Activated CD4-positive, alpha-beta memory T cell treated with anti-CD3 and anti-CD28 coated beads for 36 hours (primary cell): ENCODE measurements at places on chromosomes 7 and 10. TPM values are rescaled to one million over a fixed set of nuclear protein-coding genes. Genes with fewer than 3 reads are reported as not detected.

DNA sequence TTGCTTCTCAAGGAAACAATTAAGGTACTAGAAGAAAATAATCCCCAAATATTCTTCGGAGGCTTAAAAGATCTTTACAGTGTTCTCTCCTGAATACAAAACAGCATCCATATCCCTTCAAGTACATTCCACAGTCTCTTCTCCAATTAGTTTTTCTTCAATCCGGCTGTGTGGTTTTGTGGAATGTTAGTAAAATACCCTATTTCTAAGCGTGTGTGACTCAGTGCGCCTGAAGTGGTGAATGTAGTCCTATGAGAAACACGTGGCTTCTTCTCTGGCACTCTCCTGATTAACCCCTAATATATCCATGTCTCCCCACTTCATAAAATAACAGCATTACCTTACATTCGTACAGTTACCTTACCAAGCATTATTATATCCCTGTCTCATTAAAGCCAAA, 570.2 kb downstream of the ARL4A start:
- DNase-seq: no peak
- peaks cover 5% of the 10 kb centered on the region for H3K27me3 ChIP-seq
- H3K36me3 ChIP-seq: no peaks in the 10 kb centered on the region
- H3K4me3 ChIP-seq: no peak overlapping the region

DNA sequence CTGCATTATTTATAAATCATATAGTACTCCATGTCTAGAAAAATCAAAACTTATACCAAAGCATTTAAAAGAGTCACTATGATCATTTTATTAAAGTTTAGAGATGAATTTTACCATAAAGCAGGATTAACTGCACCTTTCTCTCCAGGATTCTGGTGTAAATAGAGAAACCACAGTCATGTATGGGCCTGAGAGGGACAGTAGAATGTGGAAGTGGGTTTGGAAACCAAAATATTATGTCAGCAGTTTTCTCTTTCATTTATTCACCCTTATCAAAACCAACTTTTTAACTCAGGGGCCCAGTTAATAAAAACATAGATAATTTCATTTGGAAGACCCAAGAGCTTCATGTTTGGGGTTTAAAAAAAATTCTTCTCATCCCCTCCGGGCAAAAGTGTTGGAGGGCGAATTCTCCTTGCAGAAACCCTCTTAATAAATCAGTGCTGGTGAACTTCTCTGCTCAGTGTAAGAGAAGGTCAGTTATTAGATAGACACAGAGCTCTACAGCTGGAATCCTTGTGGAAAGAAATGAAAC, 266.2 kb downstream of the CREB5 start:
- no peaks in the 10 kb centered on the region for H3K36me3 ChIP-seq
- peaks cover 2% of the 10 kb centered on the region for H3K27me3 ChIP-seq
- no peak for DNase-seq
- no peak overlapping the region for H3K27ac ChIP-seq
- no peak overlapping the region for H3K4me3 ChIP-seq
- no peaks in the 10 kb centered on the region for H3K4me1 ChIP-seq

GRCh38 chr7:919114-919442, 35.4 kb downstream of the ADAP1 start:
- H3K27ac ChIP-seq: no peak overlapping the region
- no peak overlapping the region for H3K4me3 ChIP-seq
- H3K4me1 ChIP-seq: peaks cover 31% of the 10 kb centered on the region
- no peaks in the 10 kb centered on the region for H3K27me3 ChIP-seq
- H3K36me3 ChIP-seq: no peaks in the 10 kb centered on the region
- DNase-seq: no peak

DNA sequence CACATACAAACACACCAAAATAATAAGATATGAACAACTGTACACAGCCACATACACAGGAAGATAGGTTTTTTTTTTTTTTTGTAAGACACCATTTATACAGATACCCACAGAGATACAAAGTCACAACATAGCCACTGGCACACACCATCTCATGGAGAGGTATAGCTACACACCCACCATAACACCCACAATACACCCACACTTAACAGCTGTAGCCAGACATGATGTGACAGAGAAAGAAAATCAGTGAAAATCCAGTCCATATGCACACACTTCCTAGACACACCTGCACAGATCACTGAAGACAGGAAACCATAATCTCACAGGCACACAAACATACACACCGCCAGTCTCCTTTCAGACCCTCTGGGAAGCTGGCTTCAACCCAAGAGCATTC, 62.4 kb upstream of the PAX2 start:
- no peaks in the 10 kb centered on the region for H3K36me3 ChIP-seq
- H3K27me3 ChIP-seq: peaks cover 65% of the 10 kb centered on the region
- H3K27ac ChIP-seq: no peak overlapping the region
- H3K4me3 ChIP-seq: no peak overlapping the region
- no peaks in the 10 kb centered on the region for H3K4me1 ChIP-seq

GRCh38 chr10:72260239-72260975, 13.3 kb upstream of the DDIT4 start:
- H3K4me1 ChIP-seq: peaks cover 62% of the 10 kb centered on the region
- peak overlapping the region; percentile 99 for H3K27ac ChIP-seq
- peaks cover 2% of the 10 kb centered on the region for H3K27me3 ChIP-seq
- H3K4me3 ChIP-seq: peak overlapping the region; percentile 84
- peak; percentile 95 for DNase-seq

- no peak overlapping the region for H3K27ac ChIP-seq
- no peaks in the 10 kb centered on the region for H3K36me3 ChIP-seq
- H3K27me3 ChIP-seq: no peaks in the 10 kb centered on the region
- DNase-seq: no peak
- no peak overlapping the region for H3K4me3 ChIP-seq
Observed at GRCh38 chr7:119620769-119621168, 652.2 kb upstream of the KCND2 start.

DNA sequence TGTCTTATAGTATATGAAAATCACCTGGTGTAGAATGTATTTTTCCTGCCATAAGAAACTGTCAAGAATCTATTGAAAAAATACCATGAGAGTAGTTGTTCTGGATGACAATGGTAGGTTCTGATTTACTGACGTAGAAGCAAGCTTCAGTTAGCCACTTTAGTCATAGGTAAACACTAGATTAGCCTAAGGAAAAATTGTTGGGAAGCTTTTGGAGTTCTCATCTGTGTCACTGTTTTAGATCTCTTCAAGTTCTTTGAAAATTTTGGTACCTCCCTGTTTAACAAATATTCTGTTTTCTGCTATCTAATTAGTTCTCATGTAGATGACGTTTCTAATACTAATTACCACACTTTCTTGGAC, 131.8 kb downstream of the ADK start:
- H3K27me3 ChIP-seq: no peaks in the 10 kb centered on the region
- no peak overlapping the region for H3K27ac ChIP-seq
- DNase-seq: no peak
- H3K4me3 ChIP-seq: no peak overlapping the region
- peaks cover 12% of the 10 kb centered on the region for H3K36me3 ChIP-seq

DNA sequence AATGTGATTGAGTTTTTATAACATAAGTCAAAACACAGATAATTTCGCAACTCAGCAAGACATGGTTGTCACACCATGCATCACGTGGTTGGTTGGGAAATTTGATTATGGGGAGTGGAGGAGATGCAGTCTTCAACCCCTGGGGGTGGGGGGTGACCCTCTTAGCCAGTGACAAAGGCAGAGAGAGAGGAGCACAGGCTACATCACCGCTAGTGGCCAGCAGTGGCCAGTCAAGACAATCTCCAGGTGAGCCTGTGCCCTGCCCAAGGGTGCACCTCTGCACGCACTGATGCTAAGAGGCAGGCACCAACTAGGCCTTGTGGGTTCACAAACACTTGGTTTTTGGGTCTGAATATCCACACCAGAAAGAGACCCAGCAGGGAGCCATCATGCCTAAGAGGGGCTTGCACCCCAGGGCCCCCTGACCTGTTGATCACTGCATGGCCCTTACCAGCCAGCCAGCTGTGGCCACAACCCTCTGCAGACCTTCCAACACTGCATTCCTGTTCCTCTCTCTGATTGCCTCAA, 244.4 kb downstream of the FANK1 start:
- no peak for DNase-seq
- no peak overlapping the region for H3K27ac ChIP-seq
- no peak overlapping the region for H3K4me3 ChIP-seq
- H3K36me3 ChIP-seq: no peaks in the 10 kb centered on the region

GRCh38 chr10:56329961-56330360, 31.1 kb downstream of the ZWINT start:
- no peaks in the 10 kb centered on the region for H3K27me3 ChIP-seq
- H3K4me3 ChIP-seq: no peak overlapping the region
- H3K36me3 ChIP-seq: no peaks in the 10 kb centered on the region
- no peaks in the 10 kb centered on the region for H3K4me1 ChIP-seq
- DNase-seq: no peak

GRCh38 chr10:33859319-33860022, 525.0 kb upstream of the NRP1 start:
- H3K36me3 ChIP-seq: no peaks in the 10 kb centered on the region
- DNase-seq: no peak
- no peak overlapping the region for H3K27ac ChIP-seq
- peaks cover 11% of the 10 kb centered on the region for H3K27me3 ChIP-seq

DNA sequence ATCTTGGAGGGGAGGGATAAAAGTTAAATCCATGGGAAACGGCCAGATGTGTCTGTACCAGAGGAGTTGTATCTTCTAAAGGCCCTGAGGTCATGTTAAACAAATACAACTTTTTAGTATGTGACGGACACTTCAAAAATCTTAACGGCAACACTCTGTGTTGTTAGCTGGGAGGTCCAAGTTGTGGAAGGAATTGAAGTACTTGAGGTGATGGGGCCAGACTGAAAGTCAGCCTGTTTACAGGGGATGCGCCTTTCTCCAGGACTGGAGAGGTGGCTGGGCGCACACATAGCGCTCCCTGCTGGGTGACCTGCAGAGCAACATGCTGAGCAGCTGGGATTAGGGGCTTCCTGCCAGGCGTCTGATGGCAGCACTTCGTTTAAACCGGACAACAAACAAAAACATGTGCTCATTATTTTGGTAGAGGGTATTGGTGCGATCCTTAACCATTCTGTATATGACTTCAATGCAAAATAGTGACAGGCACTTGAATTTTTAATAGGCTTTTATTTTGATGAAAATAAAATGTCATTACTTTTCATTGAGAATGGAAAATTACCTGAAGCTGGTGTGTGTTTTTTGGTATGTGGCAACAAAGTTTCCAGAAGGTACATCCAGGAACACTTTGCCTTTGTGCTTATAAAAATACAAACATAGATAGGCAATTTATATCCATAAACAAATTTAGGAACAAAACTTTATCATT, 198.2 kb downstream of the MLLT10 start:
- peaks cover 22% of the 10 kb centered on the region for H3K36me3 ChIP-seq
- H3K27me3 ChIP-seq: no peaks in the 10 kb centered on the region
- H3K4me1 ChIP-seq: peaks cover 25% of the 10 kb centered on the region
- peak; percentile 59 for DNase-seq

- H3K27me3 ChIP-seq: no peaks in the 10 kb centered on the region
- peak; percentile 59 for DNase-seq
- H3K4me1 ChIP-seq: peaks cover 54% of the 10 kb centered on the region
- peak overlapping the region; percentile 96 for H3K27ac ChIP-seq
- peak overlapping the region; percentile 90 for H3K4me3 ChIP-seq
- H3K36me3 ChIP-seq: peaks cover 66% of the 10 kb centered on the region
Observed at GRCh38 chr10:6581778-6582228, 1.7 kb upstream of the PRKCQ start.

GRCh38 chr7:137488038-137488437, 144.5 kb upstream of the PTN start:
- no peaks in the 10 kb centered on the region for H3K36me3 ChIP-seq
- peaks cover 1% of the 10 kb centered on the region for H3K27me3 ChIP-seq
- no peaks in the 10 kb centered on the region for H3K4me1 ChIP-seq
- no peak overlapping the region for H3K4me3 ChIP-seq

DNA sequence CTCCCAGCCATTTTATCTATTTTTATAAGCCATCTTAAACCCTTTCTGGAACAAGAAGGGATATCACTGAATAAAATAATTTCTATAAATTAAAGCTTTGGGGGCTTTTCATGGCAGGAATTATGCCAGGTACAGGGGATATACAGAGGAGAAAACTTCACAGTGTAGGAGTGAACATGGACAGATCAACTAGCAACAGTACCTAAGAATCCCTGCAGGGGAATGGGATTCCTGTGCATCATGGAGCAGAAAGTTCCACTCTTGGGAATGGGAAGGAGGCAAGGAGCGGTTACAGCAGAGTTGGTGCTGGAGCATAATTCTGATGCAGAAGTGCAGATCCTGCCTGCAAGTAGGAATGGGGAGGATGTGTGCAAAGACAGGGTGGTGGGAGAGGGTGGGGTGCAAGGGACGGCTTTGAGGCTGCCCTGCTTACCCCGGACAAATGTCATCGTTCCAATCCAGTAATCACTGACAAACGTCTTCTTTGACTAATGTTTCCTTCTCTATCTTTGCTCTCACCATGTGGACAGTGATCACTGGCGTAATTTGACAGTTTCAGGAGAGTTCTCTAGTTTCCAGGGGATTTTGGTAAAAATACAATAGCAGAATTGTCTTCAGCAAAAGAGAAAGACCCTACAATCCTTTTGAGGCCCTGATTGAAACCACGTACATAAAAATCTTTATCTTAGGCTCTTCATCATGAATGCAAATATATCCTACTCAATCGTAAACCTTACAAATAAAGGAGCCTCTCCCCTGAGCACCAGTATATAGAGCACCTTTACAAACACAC, 196.7 kb downstream of the HECW1 start:
- H3K4me1 ChIP-seq: peaks cover 20% of the 10 kb centered on the region
- H3K27ac ChIP-seq: no peak overlapping the region
- peaks cover 8% of the 10 kb centered on the region for H3K27me3 ChIP-seq
- no peak for DNase-seq
- H3K4me3 ChIP-seq: no peak overlapping the region

DNA sequence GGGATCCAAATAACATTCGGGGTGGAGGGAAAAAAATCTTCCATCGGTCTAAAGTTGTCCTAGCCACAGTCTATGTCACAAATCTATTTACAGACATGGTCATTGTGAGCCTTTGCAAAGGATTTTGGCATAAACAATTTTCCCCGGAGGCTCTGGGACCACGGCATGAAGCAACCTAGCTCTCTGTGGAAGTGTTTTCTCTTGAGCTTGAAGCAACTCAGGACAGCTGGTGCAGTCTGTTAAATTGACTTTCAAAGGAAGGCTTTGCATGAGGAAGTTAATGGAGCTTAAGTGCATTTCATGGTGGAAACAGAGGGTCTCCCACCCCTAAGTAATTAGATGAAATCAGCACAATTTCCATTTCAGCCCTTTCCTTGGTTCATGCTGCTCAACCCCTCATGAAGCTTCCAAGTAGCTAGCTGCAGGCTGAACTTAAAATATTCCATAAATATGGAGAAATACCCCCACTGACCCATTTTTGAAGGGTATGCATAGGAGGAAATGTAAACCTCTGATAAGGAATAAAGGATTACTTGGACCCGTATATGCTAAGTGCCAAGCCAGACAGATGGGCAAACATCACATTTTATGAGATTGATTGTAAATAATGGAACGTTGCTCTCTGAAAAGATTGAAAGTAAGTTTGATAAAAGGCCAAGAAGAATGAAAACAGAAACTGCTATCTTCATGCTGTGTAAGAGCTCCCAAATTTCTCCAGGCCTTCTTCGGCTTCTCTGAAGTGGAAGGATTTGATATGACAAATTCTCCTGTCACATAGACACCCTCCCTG, 39.9 kb downstream of the CCDC3 start:
- H3K27ac ChIP-seq: no peak overlapping the region
- peaks cover 4% of the 10 kb centered on the region for H3K4me1 ChIP-seq
- H3K27me3 ChIP-seq: peaks cover 21% of the 10 kb centered on the region
- no peaks in the 10 kb centered on the region for H3K36me3 ChIP-seq
- no peak overlapping the region for H3K4me3 ChIP-seq

The GSAP gene
- total RNA-seq: 1.7 TPM

The TEX47 gene
- not detected for total RNA-seq

The NPSR1 gene
- total RNA-seq: not detected

The TUBB8 gene
- total RNA-seq: not detected

The EN2 gene
- not detected for total RNA-seq

The PRSS58 gene
- total RNA-seq: not detected

The AGR2 gene
- total RNA-seq: not detected

The TAC1 gene
- total RNA-seq: not detected

The TMEM196 gene
- total RNA-seq: not detected

The PHYHIPL gene
- not detected for total RNA-seq
